ENCODE measurements at places on chromosomes 11 and 22. TPM values are rescaled to one million over a fixed set of nuclear protein-coding genes. Genes with fewer than 3 reads are reported as not detected.

Gene NRXN2
- total RNA-seq = 101 TPM

Gene ELMOD1
- 22.7 TPM for total RNA-seq

Gene TSGA10IP
- 0.41 TPM for total RNA-seq

Gene SAAL1
- 27.8 TPM for total RNA-seq

Gene SIK2
- 10.8 TPM for total RNA-seq

Gene PANX3
- not detected for total RNA-seq

Gene CCDC188
- total RNA-seq = 1.8 TPM

Gene WNT11
- total RNA-seq = 2.3 TPM

Gene TTLL8
- not detected for total RNA-seq

Gene OR52K2
- total RNA-seq = 1.1 TPM

Gene TUBA8
- 0.78 TPM for total RNA-seq

DNA sequence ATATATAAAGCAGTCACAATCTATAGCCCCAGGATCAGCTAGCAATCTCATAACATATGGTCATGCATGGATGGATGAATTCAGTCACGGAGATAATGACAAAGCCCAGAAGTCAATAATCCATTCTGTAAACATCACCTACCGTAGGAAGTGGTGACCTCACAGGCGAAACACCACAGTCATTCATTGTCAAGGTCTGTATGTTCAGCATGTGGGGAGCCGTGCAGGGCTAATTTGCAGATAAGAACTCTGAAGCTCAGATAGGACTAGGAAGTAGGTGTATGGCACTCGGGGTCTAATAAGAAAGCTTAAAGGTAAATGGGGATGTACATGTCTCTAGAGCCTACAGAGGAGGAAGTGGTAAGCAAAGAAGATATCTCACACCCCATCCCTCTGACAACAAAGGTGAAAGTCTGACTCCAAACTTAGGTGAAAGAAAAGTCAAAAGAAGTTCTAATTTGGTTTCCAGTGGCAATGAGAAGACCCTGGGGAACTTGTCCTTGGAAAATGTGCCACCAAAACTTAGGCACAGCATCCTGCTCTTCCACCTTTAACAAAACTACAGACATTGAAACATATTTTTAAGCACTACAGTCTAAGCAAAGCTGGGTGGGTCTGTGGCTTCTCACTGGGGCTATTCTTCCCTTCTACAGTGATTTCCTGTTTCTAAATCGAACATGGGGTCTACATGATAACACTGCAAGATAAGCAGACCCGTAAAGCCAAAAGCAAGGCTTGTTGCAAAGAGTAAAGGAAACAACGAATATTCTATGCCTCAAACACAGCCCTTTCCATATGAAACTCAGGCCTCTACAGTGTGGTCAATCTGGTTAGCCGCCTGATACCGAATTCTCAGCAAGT is 5.2 kb downstream of the CRTAM start:
- peak; percentile 56 for ATAC-seq

DNA sequence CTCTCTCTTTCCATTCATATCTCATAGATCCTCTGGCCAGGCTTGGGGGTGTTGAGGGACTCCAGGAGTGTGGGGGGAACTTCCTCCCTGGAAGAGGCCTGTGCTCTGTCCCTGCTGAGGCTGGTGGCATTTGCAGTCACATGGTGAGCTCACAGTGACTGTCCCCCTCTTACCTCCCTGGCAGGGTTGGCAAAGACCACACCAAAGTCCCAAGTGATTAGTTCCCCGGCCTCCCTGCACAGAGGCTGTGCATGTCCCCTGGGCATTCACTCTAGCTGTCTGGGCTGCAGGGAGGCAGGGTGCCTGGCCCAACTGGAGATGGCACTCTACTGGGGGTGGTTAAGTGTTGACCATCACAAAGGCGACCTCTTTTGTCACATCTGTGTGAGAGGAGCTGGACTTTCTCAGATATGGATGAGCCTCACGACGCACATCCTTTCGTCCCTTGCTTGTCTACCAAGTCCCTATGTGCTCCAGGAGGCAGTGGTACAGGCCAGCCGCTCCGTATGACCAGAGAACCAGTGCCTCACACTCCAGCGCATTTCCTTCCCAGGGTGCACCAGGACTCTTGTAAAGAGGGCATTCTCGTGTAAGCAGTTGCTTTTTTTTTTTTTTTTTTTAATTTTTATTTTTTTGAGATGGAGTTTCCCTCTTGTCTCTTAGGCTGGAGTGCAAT is 8.8 kb downstream of the TANGO2 start:
- no peak for ATAC-seq

DNA sequence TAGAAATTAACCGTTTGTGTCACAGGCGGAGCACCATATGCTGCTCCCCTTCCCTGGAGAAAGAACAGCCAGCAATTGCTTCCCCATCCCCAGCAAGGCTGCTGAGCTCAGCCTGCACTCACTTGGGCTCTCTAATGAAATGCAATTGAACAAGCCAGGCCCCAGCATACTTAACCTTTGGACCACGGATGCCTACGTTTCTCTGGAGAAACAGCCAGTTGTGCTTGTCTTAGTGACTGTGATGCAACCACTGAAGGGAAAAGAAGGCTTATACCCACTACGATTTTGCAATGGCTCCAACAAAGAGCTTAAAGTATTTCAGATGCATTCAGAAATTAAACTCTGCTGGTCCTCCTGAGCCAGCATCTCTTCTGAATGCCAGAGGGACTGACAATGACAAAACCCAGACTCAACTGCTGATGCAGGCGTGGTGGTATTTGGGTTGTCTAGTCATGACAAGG is 51.3 kb upstream of the SESN3 start:
- peak; percentile 84 for ATAC-seq

GRCh38 chr11:112033902-112034301 is 8.7 kb downstream of the DLAT start:
- ATAC-seq = no peak

DNA sequence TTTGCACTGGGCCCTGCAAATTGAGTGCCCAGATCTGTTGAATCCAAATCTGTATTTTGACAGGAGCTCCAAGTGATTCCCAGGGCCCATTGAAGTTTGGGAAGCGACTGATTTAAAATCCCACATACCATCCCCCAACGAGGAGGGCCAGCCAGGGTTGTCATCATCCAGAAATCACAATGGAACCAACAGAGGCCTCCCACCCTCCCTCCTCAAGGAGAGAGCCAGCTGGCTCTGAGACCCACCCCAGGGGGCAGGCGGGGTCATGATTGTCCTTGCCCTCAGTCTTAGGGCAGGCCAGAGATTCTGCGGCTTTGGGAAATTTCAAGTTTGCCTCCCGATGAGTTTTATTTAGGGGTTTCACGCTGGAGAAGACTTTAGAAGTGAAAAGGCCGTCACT is 358.2 kb downstream of the MN1 start:
- ATAC-seq = no peak

- no peak for ATAC-seq
Observed at GRCh38 chr11:78426845-78427244, 9.2 kb upstream of the GAB2 start.

DNA sequence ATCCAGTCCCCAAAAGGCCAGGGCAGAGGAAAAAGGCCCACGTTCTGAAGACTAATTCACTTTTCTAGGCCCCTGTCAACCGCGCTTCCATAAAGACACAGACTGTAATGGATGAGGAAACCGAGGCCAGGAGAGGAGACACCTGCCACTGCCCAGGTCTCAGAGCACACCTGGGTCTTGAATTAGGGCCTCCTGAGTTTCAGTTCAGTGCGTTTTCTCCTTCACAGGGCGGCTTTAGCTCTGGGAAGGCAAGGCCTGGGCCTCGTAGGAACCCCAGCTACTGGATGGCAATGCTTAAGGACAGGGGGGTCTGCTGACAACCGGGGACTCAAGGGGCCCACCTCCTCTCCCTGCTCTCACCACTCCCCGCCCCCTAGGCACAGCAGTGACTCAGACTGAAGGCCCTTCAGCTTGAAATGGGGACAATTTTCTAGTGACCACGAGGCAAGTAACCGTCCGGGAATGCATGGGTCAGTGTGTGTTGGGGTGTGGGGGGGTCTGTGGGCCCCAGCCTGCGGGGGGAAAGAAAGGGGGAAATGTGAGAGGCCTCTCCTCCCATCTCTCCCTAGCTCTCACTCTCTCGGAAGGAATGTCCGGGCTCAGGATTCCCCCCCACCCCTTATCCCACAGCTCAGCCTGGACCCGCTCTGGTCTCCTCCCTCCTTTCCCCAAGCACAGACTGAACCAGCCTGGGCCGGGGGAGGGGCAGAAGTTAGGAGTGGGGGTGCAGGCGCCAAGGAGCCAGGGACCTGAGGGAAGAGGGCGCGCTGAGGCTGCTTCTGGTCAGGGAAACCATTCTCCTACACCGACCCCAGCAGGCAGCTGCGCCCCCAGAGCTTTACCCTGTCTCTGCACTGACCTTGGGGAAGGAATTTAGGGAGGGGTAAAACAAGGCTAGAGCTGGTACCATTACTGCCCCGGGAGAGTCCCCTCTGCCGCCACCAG is 17.2 kb downstream of the CREB3L1 start:
- ATAC-seq = peak; percentile 10

GRCh38 chr11:85663753-85664614 is 945 bp downstream of the CREBZF start:
- peak; percentile 41 for ATAC-seq

GRCh38 chr11:57786436-57786835 is 24.8 kb downstream of the CTNND1 start:
- no peak for ATAC-seq

- ATAC-seq = no peak
Observed at GRCh38 chr22:49269928-49270327, 557.7 kb downstream of the BRD1 start.

- ATAC-seq = peak; percentile 32
Observed at GRCh38 chr11:107218123-107219013, 200.1 kb upstream of the GUCY1A2 start.

DNA sequence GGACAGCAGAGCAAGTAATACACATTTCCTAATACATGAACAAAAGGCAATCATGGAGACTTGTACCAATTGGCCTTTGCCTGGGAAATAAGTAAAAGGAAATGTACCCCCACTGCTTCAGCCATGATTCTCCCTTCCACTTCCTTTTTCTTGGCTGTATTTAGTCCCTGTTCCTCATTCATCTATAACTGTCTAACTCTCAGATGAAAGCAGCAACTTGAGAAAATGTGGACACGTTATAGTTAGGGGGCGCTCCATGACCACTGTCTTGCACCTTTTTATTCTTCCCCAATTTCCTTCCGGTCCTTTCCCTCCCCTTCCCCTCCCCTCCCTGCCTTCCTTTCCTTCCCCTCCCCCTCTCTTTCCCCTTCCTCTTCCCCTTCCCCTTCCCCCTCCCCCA is 61.3 kb upstream of the BARX2 start:
- ATAC-seq = no peak

DNA sequence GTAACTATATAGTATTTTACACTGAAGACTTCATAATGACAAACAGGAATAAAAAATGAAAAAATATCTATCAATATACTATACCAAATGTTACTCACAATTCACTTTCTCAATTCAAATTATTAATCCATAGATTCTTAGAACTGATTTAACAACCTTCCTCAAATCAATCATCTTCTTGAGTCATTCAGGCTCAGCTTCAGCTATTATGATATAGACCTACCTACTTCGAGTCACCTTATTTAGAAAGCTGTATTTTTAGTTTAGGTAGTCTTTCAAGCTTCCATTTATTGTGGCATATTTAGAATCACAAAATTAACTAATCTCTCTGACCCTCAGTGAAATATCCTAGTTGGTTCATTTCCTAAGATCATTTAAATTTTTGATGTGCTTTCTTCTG is 8.2 kb downstream of the CREBZF start:
- no peak for ATAC-seq

- ATAC-seq = no peak
Observed at GRCh38 chr22:22171357-22172218, 73.0 kb upstream of the VPREB1 start.

DNA sequence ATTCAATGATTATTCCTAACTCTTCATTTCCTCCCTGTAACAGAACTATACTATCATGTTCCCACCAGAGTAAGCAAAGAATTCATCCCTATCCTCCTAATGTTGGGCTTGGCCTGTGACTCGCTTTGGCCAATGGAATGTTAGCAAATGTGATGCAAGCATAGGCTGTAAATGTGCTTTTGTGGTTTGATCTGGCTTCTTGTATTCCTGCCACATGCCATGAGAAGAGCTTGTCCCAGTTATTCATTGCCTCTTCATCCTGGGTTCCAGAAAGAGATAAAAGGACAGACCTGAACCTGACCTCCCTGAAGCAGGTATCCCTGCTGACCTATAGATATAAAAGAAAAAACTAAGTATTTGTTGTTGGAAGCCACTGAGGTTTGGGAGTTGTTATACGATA is 51.0 kb downstream of the SYTL2 start:
- peak; percentile 36 for ATAC-seq

DNA sequence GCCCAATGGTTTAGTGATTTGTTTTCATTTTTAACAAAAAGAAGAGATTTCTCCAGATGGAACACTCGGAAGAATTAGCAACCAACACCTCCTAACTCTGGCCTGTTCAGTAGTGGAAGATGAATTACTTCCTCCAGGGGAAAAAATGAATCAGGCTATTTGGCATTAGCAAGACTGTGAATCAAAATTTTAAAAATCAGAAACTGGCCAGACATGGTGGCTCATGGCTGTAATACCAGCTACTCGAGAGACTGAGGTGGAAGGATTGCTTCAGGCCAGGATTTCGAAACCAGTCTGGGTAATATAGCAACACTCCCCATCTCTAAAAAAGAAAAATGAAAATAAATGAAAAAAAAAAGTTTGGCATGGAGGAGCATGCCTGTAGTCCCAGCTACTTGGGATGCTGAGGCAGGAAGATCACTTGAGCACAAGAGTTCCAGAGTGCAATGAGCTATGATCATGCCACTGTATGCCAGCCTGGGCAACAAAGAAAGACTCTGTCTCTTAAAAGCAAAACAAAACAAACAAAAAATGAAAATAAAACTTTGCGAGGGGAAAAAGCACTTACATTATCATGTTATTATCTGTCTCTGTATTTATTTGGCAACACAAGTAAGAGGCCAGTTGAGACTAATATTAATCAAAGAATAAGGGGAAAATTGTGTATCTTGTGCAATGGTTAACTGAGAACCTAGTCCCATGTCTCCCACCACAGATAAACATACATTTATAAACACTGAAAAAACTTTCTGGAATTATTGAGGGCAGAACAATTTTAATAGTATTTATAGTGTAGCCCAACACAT is 796.3 kb upstream of the ANO3 start:
- no peak for ATAC-seq

- ATAC-seq = no peak
Observed at GRCh38 chr11:46240861-46241260, 36.6 kb upstream of the CREB3L1 start.

GRCh38 chr22:30728826-30729225 is 34.2 kb downstream of the OSBP2 start:
- no peak for ATAC-seq

DNA sequence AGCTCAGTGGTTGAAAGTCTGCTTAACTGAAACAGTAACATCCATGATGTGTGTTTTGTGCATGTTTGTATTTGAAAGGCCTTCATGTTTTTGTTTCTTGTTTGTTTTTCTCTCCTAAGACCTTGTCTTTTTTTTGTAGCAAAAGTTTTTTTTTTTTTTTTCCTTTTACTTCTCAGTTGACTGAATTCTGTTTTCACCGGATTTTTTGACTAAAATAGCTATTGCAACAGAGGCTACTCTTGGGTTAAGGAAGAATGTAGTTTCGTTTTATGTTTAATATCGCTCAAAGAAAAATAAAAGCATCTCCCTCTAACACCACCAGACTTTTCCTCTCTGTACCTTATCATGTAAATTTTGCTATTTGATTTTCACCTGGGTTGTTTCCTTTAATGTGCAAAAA is 15.1 kb downstream of the APOL6 start:
- no peak for ATAC-seq

- no peak for ATAC-seq
Observed at GRCh38 chr11:134646561-134646960, 234.5 kb upstream of the B3GAT1 start.

- ATAC-seq = peak; percentile 84
Observed at GRCh38 chr22:44758344-44758973, 6.1 kb downstream of the ARHGAP8 start.

All from motor neuron (in vitro differentiated cells).